ENCODE measurements at places on chromosomes 1 and 21.

DNA sequence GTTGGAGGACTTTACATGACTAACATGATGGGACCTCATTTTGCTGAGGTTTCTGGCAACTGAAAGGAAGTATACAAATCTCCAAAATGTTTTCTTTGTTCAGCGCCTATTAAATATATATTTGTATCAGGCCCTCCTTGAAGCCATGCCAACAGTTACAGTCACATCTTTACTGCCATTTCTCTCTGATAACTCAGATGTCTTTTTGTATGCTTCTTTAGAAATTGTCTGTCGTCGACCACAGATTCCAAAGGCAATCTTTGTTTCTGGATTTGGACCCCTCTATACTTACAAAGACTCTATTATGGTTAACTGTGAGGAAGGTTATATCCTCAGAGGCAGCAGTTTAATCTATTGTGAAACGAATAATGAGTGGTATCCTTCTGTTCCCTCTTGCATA is 69.4 kb downstream of the C4BPA start:
- DNase-seq: no peak

GRCh38 chr1:175902281-175902680 is 158.9 kb upstream of the TNR start:
- DNase-seq: no peak

DNA sequence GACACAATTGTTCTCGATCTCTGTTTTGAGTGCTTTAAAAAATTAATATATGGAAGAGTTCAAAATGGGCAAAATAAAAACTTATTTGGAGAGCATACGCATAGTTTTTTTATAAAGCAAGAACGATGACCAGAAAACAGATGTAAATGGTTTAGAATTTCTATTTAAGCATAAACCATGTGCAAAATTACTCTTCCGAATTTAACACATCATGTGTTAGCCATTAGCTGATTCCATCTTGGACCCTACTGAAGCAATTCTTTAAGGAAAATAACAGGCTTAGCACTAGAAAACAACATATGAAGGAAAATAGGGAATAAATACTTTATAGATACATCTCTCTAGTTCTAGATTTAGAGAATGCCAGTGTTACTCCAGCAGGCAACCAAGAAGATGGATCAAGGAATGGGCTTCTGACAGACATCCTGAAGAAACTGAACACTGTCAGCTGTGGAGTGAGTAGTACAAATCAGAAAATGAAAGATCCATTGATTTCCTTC is 26.7 kb downstream of the CDC7 start:
- DNase-seq: no peak

DNA sequence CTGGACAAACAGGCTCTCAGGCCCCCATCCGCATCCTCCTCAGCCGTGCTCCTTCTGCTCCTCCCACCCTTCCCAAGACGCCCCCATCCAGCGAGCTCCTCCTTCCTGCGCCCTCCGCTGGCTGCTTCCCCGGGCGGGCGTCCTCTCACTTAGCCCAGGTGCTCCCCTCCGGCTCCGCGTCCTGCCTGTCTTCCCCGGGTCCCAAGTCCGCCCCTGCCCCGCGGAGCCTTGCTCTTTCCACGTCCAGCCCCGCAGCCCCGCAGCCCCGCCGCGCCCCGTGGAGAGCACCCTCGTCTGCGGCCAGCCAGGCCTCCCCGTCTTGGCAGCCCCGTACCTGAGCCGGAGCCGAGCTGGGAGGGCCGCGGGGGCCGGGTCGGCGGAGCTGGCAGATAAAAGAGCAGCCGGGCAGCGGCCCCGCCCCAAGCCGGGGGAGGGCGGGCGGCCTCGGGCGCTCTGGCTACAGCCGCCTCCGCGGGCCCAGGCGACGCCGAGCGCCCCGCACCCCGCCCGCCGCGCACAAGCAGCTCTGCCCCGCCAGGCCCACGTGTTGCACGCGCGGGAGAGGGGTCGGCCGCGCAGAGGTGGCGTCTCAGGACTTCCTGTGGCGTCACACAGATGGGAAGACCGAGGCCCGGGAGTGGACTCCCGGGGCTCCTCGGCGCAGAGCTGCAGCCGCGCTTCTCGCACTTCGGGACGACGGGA is at the start of gene PAQR7:
Gene PAQR7, minus strand, starts transcription at position 555 of the 702 bp plus-strand sequence. CDS start 11,869 bp downstream, outside the sequence.
- peak; percentile 63 for DNase-seq

DNA sequence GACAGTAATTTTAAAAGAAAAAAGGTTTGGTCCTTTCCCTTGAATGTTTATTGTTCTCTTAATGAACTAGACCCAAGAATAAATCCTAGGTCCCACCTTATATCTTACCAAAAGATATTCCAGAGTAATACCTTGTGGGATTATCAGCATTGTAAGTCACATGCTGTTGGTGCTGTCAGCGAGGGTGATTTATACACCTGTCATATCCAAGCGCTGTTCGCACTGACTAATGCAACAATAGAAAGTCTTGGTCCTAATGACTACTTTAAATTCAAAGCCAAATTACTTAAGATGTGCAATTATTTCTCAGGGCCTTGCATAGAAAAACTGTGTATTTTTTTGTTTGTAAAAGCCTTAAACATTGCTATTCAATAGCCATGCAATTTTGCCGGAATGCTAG is 6.9 kb downstream of the GPR88 start:
- no peak for DNase-seq

GRCh38 chr1:27102134-27102706 is 52.7 kb downstream of the SLC9A1 start:
- no peak for DNase-seq

DNA sequence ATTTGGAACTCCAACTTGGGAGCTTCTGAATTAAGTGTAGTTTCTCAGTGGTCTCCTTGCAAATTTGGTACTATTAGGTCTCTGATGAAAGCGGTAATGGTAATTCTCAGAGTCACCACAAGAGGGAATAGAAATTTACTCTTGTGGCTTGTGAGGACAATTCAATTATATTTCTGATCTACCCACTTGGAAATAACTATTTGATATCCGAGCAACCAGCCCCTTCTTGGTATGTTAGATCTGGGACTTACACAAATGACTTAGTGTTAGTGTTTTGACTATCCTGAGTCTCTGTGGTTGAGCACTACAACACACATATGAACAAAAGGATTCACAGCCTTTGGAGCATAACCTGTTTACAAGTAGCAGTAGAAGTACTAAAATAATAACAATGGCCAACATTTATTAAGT is 68.1 kb downstream of the RPS6KA1 start:
- DNase-seq: no peak

DNA sequence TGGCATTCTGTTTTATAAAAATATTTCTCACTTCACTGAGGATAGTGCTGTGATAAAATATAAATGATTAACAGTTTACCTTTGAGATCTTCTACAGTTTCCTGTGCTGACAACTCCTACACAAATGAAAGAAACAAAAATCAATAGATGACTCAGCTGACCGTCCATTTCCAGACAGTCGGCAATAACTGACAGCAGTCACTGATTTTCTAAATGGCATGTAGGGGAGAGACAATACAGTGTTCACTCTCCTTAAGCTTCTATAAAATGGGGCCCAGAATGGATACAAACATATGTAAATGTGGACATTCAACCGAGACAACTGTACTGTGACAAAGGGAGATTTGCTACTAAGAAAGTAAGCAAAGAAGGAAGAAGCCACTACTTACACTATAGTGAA is 34.3 kb downstream of the PCNX2 start:
- DNase-seq: no peak

DNA sequence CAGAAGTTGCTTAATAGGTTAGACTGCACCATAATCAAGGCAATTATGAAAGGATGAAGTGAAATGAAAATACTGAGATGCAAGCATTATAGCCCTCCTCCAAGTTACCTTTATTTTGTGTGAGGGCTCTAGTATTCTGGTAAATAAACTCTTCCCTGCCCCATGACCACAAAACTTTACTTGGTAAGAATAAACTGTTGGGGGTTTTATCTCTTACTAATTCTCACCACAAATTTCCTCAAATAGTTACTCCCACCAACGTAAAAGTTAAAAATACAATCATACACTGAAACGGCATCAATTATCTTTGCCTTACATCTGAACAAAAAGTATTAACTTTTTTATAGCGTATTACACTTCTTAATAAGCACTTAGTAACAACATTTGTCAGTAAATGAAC is 29.5 kb downstream of the C21orf91 start:
- DNase-seq: no peak

- DNase-seq: no peak
Measured at GRCh38 chr1:172698224-172698623, 39.3 kb downstream of the FASLG start.

DNA sequence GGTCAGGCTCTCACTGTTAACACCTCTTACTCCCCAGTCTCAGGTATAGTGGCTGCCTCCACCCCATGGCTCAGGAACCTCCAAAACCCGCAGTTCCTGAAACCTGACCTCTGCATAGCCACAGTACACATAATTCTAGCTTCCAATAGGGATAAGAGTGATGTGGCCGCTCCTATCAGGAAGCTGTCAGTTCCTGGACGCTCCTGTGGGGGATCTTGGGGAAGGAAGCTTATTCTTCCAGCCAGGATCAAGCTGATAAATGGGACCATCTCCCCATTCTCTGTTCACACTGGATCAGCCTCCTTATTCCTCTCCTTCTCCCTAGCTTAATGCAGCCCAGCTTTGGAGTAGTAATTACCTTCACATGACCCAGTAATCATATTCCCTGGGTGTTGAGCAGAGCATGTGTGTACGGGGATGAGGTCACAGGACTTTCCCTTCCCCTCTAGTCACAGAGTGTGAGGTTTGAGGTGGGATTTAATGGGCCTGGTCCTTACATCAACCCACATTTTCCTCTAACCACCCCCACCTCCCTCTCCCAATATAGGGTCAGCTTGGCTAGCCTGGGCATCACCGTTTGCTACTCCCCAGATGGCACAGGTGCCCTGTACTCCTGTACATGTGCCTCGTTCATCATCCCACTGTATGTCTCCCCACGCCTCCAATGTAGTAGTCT is 7.0 kb upstream of the POU3F1 start:
- DNase-seq: no peak

DNA sequence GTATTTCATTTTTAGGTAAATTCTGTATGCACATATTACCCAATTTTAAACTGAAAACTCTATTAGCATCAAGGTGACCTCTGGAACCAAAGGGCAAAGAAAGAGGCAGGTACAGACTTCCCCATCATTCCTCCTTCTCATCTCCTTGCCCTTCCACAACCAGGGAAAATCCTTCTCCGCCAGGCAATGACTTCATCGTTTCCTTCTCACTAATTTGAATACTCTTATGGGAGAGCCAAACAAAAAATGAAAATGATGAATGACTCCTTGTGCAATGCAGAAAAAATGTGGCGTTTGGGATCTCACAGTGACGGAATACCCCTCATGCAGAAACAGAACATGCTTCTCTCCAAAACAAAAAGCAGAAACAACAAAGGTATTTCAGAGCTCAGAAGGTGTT is 83.7 kb downstream of the HLCS start:
- DNase-seq: no peak

DNA sequence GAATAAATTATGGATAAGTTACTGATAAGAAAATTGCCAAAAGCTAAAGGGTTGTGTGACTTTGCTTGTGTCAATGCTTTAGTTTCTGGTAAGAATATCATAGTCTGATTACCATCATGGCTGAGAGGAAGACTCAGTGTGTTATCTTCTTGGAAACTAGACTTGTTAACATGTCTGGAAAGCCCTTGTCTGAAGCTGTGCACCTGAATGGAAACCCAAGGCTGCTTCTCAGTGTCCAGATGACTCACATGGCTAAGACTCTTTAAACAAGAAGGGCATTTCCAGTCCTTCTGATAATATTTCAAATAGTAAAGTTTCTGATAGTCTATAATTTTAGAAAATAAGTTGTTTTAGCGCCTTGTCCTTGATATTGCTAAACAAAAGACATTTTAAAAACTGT is 1092.7 kb downstream of the PLA2G4A start:
- DNase-seq: no peak

- no peak for DNase-seq
Measured at GRCh38 chr1:156592910-156593660, 1.5 kb downstream of the NAXE start.

- DNase-seq: no peak
Measured at GRCh38 chr1:156524481-156524869, 23.9 kb upstream of the MEF2D start.

DNA sequence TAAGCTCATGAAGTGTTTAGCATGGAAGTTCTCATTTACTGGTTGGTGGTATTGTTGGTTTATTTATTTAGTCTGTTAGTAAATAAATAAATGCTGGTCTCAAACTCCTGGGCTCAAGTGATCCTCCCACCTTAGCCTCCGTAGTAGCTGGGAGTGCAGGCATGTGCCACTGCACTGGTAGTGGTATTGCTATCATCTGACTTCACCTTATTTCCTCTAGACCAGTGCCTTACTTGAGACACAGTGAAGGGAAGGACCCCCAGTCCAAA is 1.4 kb upstream of the SLC2A1 start:
- DNase-seq: no peak

- DNase-seq: no peak
Measured at GRCh38 chr1:12616709-12617373, 1.2 kb downstream of the DHRS3 start.

GRCh38 chr1:61581251-61581650 is 143.7 kb downstream of the TM2D1 start:
- no peak for DNase-seq

GRCh38 chr1:93448292-93448982 is 519 bp downstream of the FNBP1L start:
- peak; percentile 4 for DNase-seq

All from stimulated activated CD4-positive, alpha-beta T cell treated with anti-CD3 and anti-CD28 coated beads, Interleukin-12 subunit alpha, Interleukin-12 subunit beta, amount 100 ng/mL, for 4 hours (primary cell).